ENCODE measurements at places on chromosomes 5 and 9.
A peak's percentile ranks its signal among the peaks of the same experiment; 100 is the strongest.

DNA sequence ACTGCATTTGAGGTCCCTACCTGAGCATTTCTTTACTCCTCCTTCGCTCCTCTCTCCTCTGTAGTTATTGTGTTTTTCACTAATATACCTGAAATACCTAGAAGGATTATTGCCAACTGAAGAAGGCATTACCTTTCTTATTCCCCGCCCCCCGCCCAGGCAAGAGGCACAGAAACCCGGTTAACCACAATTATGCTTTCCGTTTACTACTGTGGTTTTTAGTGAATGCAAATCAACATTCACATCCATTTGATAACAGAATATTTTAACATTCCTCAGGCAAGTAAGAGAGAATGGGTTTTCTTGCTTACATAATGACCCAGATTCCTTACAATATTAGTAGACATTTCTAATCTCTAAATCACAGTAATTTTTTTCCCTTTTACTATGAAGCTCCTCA, 136.9 kb downstream of the PCSK5 start:
- DNase-seq = no peak

- DNase-seq = no peak
Observed at GRCh38 chr5:149277801-149278200, 6.1 kb downstream of the AFAP1L1 start.

GRCh38 chr5:150601491-150602345, 38.7 kb upstream of the SYNPO start:
- no peak for DNase-seq

DNA sequence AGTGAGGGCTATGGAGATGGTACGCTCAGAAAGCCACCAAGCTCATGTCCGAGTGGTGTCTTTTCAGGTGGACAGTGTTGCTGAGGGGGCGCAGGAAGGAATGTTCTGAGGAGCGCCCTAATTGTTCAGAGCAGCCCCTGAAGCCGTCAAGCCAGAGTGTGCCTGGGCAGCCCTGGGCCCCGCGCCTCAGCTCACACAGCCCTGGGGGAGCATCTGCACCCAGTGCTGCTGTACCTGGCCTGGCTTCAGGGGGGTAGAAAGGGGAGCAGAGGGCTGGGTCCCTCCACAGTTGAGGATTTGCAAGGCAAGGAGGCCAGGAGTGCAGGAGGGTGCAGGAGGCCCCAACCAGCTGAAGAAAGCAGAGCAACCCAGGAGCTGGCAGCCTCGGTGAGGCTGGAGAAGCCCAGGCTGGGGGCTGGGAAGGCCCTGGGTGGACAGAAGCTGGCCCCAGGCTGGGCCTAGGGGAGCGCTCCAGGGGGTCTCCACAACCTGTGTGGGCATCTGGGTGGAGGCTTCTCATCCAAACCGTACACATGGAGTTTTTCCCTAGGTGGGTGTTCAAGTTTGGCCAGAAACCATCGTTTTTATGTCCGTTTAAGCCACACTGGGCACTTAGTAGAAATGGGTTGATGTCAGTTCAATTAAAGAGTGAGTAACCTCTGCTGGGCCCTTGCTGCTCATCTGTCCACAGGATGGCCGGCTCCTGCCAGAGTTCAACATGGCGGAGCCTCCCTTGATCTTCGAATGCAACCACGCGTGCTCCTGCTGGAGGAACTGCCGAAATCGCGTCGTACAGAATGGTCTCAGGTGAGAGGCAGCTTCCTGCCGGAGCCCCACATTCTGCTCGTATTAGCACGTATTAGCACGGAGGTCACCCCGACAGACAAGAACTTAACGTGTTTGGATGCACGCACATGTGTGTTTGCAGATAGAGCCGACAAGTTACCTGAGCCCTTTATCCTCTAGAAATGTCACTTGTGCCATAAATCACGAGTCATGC, 62.0 kb upstream of the CACNA1B start:
- no peak for DNase-seq

- no peak for DNase-seq
Observed at GRCh38 chr5:101292199-101292598, 389.1 kb upstream of the ST8SIA4 start.

- DNase-seq = no peak
Observed at GRCh38 chr9:72445306-72445995, 76.0 kb upstream of the TMC1 start.

GRCh38 chr5:66326276-66326675, 182.2 kb downstream of the SREK1 start:
- DNase-seq = no peak

DNA sequence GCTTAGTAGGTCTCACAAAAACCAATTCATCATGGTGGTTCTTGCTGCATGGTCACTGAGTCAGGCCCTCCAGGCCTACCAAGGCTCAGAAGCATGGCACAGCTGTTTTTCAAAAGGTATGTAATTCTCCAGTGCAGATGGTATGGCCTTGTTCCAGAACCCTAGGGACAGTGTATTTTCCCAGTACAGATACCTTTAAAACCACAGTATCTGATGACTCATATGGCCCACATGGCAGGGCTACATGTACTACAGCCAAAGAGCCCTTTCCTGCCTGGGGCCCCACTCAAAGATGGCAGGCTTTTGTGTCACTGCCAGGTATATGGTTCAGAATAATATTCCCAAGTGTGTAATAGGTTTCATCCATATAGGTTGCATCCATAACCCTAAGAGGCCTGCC, 16.5 kb downstream of the CSF2 start:
- no peak for DNase-seq

DNA sequence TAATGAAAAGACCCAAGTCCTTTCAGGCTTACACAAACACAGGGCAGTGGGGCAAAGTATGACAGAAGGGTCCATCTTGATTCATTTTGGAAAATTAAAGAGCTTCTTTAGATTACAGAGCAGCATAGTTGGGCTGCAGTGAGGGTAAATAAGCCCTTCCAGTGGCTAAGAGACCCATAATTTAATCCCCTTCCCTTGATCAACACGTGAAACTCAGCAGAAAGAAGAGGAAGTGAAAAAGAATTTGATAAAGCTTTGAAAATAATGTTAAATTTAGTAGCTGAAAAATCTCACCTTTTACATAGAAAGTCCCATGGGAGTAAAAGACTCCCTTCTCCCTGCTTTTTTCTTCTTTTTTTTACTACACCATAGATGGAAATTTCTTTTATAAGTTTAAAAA, 87.6 kb downstream of the FREM1 start:
- no peak for DNase-seq

- DNase-seq = no peak
Observed at GRCh38 chr5:122358372-122358979, 46.4 kb downstream of the SNCAIP start.

GRCh38 chr5:149959406-149960236, 937 bp upstream of the SLC26A2 start:
- peak; percentile 39 for DNase-seq

DNA sequence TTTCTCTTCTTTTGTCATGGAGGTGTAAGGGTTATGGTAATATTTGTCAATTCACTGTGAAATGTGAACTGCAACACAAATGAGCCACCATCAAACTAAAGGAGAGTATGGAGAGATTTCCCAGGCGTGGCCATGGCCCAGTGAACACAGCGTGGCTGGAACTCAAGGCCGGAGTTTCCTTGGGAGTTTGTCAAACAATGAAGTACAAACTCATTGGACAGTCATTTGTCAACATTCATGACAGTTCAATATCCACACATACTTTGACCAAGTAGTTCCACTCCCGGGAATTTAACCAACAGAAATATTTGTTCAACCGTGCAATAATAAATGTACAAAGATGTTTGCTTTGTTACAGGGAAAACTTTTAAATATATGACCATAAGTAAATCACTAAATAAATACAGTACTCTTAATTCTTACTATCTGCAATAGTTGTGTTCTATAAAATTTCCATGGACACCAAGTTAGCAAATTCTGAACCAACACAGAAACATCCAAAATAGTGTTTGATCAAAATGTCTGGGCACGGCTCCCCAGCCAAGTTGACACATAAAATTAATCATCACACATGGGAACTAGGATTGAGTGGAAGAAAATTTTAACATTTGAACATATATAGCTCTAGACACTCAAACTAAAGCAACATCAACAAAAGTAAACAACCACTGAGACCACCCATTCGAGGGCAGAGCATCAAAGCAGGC, 87.1 kb downstream of the DIRAS2 start:
- no peak for DNase-seq

- DNase-seq = no peak
Observed at GRCh38 chr9:92407818-92408217, 3.4 kb upstream of the OGN start.

GRCh38 chr5:166594567-166594966, 1696.9 kb upstream of the WWC1 start:
- no peak for DNase-seq

GRCh38 chr5:116939641-116940040, 365.0 kb upstream of the SEMA6A start:
- no peak for DNase-seq

DNA sequence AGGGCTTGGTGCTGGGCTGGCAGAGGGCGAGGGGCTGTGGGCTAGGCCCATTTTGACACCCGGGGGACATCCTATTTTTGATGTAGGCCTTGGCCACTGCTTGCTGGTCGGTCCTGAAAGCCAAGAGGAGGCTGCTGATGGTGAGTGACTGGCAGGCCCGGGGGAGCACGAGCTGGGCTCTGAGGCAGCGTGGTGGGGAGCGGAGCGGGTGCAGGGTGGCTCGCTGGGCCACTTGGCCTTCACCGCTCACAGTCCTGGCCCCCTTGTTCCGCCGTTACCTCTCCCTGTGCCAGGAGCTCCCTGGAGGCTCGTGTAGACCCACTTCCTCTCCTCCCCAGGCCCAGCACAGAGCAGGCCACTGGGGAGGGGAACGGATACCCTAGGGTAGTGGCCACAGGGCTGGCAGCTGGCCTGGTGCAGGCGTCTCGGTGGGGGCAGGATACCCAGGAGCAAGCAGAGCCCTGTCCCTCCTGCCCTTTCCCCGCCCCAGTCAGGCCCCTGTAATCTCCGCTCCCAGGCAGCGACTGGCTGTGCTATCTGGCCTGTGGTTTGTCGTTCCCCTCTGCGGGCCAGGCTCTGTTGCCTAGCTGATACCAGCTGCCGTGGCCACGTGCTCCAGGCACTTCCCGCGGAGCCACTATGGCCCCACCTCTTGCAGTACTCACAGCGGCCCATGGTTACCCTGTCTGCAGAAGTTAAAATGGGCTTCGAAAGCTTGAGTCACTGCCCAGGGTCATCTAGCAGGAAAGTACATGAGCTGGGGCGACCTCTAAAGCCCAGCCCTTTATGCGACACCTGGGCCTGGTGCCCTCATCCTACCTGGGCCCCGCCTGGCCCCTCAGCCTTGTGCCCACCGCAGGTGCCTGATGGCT, 11.7 kb upstream of the DOLPP1 start:
- DNase-seq = peak; percentile 12

- no peak for DNase-seq
Observed at GRCh38 chr5:175750511-175750931, 92.7 kb downstream of the HRH2 start.

DNA sequence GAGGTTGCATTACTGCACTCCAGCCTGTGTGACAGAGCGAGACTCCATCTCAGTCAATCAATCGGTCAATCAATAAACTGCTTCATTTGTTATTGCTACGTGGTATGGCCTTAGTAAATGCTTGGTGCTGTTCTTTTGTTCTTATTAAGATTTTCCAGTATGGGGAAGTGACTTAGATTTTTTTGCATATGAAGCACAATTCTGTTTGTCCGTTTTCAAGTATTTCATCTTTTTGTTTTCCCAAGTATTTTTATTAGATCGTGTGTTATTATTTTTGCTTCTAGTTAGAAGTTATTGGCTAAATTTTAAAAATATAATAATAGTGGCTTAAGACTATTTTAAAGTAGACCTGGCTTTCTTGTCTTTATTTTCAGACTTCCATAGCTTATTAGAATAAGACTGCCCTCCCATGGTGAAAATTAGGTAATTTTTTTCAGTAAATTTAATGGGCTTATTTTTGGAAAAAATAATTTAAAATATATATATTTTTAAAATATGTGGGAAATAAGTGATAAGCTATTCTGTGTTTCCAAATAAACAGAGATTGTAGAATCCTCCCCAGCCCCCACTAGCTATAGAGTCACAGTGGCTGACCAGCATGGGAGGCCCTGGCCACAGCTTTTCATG, 14.7 kb upstream of the OMD start:
- no peak for DNase-seq

DNA sequence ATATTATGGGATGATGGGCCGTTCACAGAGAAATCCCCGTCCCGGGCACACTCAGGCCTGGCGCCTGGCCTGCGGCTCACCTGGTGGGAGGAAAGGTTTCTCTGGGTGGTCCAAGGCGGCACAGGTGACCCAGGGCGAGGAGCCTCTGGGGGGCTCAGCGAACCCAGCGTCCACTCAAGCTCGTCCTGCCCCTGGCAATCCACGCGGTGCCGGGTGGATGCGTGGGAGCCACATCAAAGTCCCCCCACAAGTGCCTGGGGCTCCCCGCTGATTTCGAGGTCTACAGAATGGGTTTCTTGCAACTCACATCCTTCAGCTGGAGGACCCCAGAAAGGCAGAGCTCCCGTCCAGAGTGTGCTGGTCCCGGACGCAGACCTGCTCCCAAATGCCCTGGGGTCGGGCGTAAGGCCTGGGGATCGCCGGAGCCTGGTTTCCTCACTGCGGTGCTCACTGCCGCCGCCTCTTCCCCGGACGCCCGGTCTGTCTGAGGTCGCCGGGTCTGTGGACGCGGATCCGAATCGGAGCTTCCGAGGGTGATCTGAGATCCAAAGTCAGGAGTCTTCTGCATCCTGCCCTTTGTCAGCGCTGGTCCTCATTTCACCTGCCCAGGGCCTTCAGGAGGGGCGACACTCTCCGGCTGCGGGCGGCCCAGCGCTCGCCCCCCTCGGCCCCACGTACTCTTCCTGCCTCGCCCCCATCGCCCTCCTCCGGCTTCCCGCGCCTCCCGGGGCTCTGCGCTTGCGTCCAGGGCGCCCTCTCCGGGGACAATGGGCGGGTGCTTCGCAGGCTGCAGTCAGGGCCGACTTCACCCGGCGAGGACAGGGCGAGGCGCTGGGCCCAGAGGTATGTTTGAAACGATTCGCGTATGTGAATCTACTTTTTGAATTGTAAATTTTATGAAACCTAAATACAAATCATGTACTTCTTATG, 20.0 kb upstream of the RUFY1 start:
- peak; percentile 48 for DNase-seq

- no peak for DNase-seq
Observed at GRCh38 chr5:34771076-34771475, 67.9 kb upstream of the TTC23L start.

- no peak for DNase-seq
Observed at GRCh38 chr5:6495433-6496206, 47.0 kb downstream of the UBE2QL1 start.

DNA sequence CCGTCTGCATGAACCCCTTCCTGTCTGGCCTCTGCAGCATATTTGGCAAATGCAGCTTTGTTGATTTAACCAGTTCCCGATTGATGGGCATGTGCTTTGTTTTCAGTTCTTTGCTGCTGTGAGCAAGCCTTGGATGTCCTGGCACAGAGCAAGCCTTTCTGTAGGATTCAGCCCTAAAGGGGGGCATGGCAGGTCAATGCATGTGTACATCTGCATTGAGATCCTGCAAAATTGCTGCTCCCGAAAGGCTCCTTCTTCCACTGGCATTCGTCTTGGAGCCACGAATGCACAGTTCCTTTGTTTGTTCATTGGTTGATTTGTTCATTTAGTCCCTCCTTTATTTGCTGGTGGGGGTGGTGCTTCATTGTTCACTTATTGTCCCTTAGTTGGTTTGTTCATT, 34.8 kb downstream of the COL5A1 start:
- no peak for DNase-seq
